ENCODE measurements at places on chromosomes 7 and 10. TPM values are rescaled to one million over a fixed set of nuclear protein-coding genes. Genes with fewer than 3 reads are reported as not detected.

WDR86 gene
- 0.29 TPM for total RNA-seq

MNX1 gene
- total RNA-seq: not detected

HIBADH gene
- total RNA-seq: 13.1 TPM

- no peak for DNase-seq
These were observed 74.6 kb upstream of the PDSS1 start for GRCh38 chr10:26622891-26623290.

- DNase-seq: peak; percentile 95
These were observed at the start of gene VGF for GRCh38 chr7:101165075-101165957. VGF (minus strand) TSS chr7:101165569; CDS start chr7:101164843, 726 bp downstream.

DNA sequence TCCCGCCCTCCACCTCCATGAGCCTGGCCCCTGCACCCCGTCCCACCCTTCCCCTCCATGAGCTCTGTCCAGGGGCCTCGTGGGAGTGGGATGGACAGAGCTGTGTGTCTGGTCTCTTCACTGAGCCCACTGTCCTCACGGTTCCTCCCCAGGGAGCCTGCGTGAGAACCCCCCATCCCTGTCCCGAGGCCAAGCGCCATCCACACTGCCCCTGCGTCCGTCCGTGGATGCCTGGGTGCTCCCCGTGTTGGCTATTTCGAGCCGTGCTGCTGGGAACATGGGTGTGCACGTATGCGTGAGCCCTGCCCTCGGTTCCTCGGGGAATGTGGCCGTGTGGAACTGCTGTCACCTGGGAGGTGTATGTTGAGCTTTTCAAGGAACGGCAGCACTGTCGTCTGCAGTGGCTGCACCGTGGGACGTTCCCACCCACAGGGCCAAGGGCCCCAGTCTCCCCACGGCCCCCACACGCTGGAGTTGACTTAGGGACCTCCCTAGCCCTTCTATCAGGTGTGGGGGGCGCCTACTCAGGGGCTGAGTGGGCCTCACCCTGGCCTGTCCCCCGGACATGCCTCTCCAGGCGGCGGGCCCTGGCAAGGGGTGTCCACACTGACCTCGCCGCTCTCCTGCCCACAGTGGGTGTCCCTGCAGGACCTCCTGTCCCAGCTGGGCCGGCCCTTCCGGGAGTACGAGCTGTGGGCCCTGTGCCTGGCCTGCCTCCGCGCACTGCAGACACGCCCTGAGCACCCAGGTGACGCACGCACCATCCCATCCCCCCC, 28.1 kb downstream of the KNDC1 start:
- DNase-seq: no peak

DNA sequence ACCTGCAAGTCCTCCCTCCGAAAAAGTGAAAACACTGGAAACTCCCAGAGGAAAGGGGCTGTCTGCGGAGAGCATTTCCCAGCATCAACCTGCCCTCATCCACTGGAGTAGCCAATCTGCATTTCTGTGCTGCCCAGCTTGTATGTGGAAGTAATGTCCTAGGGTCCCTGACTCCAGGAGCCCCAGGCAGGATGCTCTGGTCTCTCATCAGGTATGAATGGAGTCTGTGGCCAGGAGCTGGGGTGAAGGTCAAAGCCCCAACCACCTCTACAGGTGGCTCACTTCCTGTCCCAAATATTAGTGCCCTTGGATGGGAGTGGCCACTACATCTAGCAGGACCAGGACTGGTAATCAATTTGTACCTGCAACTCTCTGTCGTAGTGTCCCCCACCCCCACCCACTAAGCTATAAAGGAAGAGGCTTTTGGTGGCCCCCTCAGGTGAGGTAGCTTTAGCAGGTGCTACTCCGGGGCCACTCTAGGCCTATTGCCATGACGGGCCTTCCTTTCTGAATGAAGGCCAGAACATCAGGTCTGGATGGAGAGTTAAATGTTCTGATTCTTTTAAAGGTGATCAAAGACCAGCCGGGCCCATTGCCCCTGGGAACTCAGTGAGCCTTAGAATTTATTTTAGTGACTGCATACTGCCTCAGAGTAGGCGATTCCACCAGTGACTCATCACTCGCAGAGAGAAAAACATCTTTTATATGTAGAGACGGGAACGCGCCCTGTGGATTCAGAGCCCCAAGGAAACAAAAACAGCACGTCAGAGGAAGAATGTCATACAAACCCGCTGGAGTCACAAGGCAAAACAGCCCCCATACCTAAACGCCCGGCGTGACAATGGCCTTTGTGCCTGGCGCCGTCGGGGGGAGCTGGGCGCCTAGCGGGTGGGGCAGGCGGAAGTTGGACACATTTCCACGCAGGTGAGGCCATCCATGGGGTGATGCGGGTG, 13.0 kb downstream of the EN2 start:
- DNase-seq: no peak

DNA sequence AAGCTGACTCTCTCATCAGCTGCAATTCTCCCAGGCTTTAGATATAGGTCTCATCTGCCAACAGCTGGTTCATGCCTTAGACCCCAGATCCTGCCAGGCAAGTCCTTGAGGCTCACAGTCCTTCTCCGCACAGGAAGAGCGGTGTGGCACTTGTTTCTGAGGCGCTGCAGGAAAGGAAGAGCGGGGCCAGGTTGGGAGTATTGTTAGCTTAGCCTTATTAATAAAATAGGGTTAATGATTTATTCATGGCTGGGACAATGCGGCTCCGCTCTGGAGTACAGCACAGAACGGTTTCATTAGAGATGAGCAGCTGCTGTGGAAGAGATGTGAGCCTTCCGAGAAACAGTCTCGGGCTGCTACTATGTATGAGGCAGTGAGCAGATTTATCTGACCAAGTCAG, 78.1 kb downstream of the FZD1 start:
- DNase-seq: no peak

CASTOR2 gene
- total RNA-seq: 3.1 TPM

DNA sequence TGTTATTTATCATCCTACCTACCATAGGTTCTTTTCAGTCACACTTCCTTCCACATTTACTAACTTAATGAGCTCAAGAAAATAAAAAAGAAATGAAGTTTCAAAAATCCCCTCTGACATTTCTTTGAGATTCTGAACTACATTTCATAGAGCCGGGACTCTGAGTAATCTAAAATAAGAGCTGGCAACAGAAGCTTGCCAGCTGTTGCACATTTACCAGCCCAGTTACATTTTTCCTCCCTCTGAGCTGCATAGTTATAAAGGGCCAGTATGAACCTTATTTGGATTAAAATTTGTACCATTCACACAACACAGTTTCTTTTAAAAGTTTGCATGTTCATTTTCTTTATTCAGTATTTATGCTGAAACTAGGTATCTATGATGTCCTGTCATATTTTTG, 119.5 kb upstream of the CAV2 start:
- no peak for DNase-seq

DNA sequence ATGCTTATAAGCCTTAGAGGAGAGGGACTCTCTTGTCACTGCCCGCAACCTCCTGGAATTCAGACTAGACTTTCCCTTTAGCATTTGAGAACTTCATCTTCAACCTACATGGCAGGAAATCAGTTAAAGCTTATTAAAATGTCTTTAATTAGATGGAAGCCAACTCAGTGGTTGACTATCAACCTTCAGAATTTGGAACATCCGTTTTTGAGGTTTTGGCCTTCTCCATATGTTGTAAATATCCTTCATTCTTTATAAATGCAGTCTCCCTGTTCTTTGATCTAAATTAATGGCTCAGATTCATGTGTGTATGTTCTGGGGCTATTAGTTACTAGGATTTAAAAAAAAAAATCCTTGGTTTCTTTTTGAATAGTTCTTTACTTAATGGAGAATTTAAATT, 85.0 kb downstream of the ANKRD61 start:
- no peak for DNase-seq

SBDS gene
- 32.4 TPM for total RNA-seq

- no peak for DNase-seq
These were observed 5.8 kb downstream of the RASGEF1A start for GRCh38 chr10:43260911-43261577.

- no peak for DNase-seq
These were observed 12.4 kb downstream of the GDF2 start for GRCh38 chr10:47334466-47335295.
